ENCODE measurements at places on chromosomes 12 and 14.

DNA sequence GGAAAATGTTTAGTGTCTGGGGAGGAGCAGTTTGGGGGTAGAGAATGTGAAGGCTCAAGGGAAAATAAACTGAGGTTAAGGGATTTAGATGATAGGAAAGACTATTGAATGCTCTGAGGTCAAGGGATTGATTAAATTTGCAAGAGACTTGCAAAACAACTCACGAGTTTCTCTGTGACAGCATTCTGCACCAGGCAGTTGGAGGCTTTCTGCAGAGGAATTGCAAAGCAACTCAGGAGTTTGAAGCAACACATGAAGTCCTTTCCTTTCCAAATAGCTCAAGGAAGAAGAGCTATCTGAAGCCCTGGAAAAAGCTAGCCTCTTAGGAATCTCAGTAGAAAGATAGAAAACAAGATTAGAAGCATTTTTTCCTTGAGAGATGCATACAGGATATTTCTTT is 23.9 kb downstream of the SLC7A8 start:
- DNase-seq: no peak

DNA sequence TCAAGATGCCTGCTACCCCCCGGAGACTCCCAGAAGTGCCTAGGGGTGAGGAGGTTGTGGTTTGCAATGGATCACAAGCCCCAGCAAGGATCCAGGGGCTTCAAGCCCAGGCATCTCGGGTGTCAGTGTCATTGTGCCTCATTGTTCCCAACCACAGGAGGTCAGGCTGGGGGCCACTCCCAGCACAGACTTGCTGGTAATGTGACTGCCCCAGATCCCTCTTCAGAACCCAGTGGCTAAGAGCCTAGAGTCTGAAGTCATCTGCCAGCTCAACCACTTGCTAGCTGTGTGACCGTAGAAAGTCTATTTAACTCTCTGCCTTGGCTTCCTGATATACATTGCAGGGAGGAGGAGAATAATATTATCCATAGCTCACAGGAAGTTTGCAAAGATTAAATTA is 7.7 kb upstream of the ASB2 start:
- no peak for DNase-seq

DNA sequence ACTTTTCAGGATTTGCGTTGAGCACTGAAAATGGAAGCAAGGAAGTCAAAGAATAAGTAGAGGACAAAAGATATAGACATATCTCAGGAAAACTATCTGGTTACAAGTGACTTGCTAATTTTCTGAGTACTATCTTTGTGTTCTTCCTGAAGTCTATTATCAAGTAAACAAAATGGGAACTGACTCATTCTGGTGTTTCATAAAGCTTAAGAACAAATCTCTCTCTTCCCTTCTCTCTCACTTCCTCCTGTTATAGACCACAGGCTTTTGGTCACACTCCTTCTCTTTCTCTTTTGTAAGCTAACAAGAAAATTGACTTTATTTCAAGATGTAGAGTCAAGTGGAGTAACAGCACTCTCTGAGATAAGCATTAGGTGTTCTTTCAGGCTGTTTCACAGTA is 406.6 kb upstream of the SYT1 start:
- no peak for DNase-seq

DNA sequence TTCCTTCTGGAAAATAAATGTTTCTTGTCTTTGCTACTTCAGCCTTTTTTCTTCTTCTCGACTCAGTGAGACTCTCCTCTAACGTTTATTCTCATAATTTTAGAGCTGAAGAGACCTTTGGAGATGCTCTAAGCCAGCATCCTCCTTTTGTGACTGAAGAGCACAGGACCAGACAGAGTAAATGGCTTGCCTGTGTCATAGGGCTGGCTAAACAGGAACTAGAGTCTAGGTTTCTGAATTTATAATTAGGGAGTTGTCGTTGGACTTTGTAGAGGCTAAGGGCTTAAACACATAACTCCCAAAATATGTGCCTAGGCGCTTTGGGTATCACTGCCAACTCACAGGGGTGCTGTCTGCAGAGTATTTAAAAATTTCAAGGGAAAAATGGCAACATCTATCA is 98.5 kb downstream of the FGD4 start:
- DNase-seq: no peak

DNA sequence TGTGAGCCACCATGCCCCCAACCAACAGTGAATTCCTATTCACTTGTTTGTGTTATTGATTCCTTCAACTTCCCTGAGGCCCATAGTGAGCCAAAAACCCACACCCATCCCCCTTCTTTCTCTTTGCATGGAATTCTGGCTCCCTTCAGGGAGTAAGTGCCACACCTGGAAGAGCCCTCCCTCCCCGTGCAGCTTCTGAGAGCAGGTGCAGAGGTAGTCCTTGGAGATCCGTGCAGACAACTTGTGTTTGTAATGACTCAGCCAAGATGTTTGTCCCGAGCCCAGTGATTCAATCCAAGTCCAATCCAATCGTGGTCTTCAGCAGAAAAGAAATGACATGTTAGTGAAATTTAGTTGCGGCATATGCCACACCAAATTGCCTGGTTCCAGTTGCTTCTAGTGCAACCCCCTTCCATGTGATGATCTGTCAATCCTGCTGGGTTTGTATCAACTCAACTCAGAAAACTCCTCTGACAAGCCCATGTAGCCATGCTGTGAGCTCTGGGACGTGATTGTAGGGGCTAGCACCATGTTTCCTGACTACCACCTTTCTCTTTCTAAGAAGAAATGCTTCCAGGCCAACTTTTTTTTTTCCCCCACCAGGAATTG is 27.5 kb downstream of the GPRC5A start:
- no peak for DNase-seq

- DNase-seq: no peak
Observed at GRCh38 chr14:103205541-103205906, 82.3 kb downstream of the TNFAIP2 start.

- no peak for DNase-seq
Observed at GRCh38 chr14:95334044-95334443, 14.3 kb upstream of the CLMN start.

GRCh38 chr14:103737432-103738045 is 21.9 kb downstream of the ZFYVE21 start:
- no peak for DNase-seq
